ENCODE measurements at places on chromosomes 6 and 20.

GRCh38 chr6:9977411-9977810, 437.5 kb downstream of the TFAP2A start:
- no peak for DNase-seq

- DNase-seq, result no peak
These were observed 117.8 kb upstream of the NEDD9 start for GRCh38 chr6:11350294-11350693.

GRCh38 chr6:42819803-42820511, 38.1 kb downstream of the BICRAL start:
- no peak for DNase-seq

- no peak for DNase-seq
These were observed 215.2 kb downstream of the GRIK2 start for GRCh38 chr6:101608703-101609102.

DNA sequence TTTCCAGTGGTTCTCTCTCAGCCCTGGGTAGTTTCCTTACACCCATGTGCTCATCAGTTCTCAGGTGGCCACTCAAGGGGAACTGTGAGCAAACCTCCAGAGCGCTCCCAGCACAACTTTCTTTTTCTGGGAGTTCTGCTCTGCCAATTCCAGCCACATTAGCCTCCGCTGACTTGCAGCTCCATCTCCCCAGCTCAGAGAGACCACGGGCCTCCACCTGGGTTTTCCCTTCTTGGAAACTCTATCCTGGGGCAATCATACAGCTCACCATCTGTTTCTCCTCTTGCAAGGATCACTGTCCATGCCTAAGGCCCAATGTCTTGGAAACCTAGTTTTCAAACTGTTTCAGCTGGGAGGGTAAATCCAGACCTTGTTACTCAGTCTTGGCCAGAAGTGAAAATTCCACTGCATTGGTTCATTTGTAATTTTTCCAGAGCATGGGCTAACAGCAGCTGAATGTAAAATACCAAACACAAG, 129.9 kb downstream of the EYA2 start:
- DNase-seq, result no peak

GRCh38 chr6:124546601-124547000, 415.6 kb upstream of the RNF217 start:
- no peak for DNase-seq
